ENCODE measurements at places on chromosomes 6 and 20. TPM values are rescaled to one million over a fixed set of nuclear protein-coding genes. Genes with fewer than 3 reads are reported as not detected.

DNA sequence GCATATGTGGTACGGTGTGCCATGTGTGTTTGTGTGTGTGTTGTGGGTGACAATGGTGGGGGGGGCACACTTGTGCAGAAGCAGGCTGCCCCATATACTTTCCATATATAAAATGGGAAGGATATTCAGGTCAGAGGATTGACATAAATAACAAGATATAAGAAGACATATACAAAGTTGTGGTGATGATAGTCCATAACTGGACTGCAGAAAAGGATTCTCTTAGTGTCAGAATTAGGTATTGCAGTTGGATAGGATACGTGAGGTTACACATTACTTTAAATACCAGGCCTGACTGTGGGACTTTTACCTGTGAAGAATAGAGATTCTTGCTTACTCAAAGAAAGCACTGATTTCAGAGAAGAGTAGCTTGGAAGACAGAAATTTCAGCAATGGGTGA is 1260.3 kb downstream of the EPHA7 start:
- DNase-seq: no peak

GRCh38 chr6:37056439-37057127 is 51.1 kb downstream of the FGD2 start:
- no peak for DNase-seq

DNA sequence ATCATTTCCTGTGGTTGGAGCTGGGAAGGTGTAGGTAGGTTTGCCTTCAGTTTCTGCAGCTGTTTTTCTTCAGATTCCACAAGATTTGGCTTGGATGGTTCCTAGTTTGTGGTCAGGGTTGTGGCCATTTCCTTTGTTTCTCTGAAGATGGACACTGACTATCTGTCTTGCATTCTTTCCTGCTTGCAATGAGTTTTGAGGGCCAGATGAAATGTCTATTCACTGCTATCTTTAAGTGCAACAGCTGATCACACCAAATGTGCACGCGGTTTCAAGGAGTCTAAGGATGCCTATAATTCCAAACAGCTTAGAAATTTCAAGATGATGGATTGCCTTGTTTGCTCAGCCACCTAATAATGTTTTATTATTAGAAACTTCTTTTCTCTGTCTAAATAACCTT is 28.4 kb downstream of the IL20RA start:
- peak; percentile 22 for DNase-seq

The LST1 gene
- polyA plus RNA-seq: 14.8 TPM

DNA sequence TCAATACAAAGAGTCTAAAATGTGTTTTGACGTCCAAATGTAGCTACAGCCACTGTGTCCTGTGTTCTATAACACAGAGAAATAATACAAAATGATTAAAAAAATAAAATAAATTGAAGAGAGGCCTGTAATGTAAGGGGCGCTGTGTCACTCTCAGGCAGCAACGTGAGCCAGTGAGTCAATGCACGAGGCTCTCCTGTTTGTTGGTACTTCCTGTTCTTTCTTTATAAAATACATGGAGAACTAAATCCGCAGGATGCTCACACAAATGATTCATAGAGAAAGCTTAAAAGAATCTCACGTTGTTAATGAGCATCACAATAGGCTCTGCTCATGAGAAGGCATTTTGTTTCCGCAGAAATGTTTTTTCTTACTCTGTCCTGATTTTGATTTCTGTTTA is 635.0 kb upstream of the AGPAT4 start:
- DNase-seq: no peak

- no peak for DNase-seq
These were observed 74.5 kb downstream of the DACT2 start for GRCh38 chr6:168244961-168245551.

DNA sequence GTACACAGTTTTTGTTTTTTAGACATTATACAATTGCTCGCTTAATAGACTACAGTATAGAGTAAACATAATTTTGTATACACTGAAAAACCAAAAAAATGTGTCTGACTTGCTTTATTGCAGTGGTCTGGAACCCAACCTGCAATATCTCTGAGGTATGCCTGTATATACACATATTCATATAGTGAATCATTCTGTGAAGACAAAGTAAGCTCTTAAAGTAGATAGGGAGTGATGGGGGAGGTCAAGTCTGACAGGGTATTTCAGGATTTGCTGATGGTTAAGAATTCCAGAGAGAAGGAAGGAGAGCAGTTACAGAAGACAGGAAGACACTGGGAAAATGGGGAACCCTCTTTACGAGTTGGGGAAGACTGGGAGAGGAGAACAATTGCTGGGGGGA is 417.9 kb downstream of the CD109 start:
- DNase-seq: no peak

The HDGFL1 gene
- not detected for polyA plus RNA-seq

GRCh38 chr6:74578339-74578738 is 627.5 kb downstream of the COL12A1 start:
- no peak for DNase-seq

The OR2B6 gene
- polyA plus RNA-seq: not detected

The OPRM1 gene
- not detected for polyA plus RNA-seq

The JAG1 gene
- polyA plus RNA-seq: 18.0 TPM

DNA sequence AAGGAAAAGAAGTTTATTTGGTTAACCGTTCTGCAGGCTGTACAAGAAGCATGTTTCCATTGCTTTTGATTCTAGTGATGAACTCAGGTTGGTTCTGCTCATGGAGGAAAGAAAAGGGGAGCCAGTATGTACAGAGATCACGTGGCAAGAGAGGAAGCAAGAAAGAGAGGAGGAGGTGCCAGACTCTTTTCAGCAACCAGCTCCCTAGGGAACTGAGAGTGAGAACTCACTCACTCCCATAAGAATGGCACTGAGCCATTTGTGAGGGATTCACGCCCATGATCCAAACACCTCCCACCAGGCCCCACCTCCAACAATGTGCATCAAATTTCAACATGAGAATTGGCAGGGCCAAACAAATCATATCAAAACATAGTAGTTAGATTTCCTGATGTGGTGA is 649.1 kb downstream of the EPM2A start:
- no peak for DNase-seq

- DNase-seq: no peak
These were observed 578.3 kb downstream of the HACE1 start for GRCh38 chr6:104281370-104281769.

The FUT9 gene
- polyA plus RNA-seq: 0.06 TPM

DNA sequence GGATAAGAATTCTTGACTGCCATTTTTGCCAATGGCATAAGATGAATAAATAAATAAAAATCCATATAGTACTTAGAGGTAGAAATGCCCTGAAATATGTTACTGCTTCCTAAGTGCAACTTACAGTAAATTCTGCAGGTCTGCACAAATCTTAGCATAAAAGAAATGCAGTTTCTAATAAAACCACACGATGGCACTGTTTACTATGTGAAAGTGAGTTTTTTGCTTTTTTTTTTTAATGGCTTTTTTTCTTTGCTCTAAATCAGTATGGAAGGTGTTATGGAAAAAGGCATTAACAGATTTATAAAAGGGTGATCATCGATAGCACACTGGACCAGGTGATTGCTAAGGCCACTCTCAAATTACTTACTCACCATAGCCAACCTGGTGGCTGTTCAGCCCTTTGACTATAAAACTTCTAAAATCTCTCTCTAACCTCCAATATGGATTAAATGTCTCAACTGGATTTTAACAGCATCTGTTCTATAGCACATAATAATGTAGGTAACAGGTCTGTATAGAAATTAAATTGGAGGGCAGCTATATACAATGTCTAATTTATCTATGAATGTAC is 45.8 kb downstream of the AHI1 start:
- DNase-seq: no peak

GRCh38 chr20:2300420-2300819 is 4.6 kb downstream of the TGM3 start:
- no peak for DNase-seq

DNA sequence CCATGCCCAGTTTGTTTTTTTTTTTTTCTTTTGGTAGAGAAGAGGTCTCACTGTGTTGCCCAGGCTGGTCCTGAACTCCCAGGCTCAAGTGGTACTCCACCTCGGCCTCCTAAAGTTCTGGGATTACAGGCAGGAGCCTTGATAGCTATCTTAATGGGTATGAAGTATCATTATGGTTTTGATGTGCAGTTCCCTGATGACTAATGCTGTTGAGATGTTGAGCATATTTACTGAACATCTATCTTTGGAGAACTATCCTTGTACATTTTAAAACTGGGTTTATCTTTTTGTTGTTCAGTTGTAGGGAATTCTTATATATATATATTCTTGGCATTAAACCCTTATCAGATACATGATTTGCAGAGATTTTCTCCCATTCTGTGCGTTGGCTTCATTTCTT is 21.4 kb upstream of the MYL9 start:
- DNase-seq: no peak

DNA sequence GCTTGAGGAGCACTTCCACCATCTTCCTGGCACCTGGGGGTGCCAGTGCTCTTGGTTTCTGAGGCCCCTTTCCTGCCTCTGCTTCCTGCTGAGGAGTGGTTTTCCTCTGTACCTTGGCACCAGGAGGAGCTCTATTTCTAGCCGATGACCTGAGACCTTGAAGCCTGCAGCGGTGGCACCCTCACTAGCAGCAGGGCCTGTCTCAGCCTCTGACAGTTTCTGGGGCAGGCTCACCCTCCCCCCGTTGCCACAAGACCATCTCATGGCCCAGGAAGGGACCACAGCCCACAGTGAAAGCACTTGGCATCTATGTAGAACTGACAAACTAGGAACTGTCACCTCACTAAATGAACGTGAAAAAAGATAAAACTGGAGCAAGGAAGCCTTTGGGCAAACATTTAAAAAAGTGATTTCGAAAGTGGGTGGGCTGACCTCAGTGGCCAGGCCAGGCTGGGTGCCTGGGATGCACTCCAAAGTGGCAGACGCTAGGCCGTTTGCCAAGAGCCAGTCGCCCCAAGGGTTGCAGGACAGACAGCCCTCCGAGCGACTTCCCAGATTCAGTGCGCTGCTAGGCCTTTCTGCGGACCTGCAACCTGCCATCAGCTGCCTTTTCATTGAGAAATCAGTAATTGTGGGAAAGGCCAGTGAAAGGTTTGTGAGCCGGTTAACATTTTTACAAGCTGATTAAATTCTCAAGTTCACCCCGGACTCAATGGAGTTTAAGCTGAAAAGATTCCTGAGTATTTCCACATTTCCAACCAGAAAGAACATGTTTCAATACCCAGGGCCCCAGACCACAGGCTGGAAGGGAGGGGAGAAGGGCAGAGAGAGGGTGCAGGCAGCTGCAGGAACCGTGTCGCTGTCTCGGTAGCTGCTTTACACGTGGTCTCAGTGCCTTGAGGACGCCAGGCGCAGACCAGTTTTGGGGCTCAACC is 303.7 kb downstream of the ESR1 start:
- peak; percentile 29 for DNase-seq

DNA sequence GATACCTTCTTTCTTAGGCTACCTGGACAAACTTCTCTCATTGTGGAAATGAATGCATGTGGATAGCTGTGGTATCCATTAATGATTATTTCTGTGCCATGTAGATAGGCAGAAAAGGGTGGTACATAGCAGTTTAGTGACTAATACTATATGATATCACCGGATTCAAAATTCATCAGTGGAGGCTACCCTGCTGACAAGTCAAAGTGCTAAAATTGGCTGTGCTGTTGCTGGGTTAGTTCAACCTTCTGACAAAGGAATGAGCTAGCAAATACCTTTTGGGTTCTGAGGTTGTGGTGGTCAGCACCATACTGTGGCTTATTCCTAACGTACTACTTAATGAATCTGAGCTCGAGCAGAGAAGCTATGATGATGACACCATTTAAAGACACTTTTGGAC is 109.1 kb downstream of the TFAP2B start:
- DNase-seq: no peak

The COL11A2 gene
- 2.3 TPM for polyA plus RNA-seq

DNA sequence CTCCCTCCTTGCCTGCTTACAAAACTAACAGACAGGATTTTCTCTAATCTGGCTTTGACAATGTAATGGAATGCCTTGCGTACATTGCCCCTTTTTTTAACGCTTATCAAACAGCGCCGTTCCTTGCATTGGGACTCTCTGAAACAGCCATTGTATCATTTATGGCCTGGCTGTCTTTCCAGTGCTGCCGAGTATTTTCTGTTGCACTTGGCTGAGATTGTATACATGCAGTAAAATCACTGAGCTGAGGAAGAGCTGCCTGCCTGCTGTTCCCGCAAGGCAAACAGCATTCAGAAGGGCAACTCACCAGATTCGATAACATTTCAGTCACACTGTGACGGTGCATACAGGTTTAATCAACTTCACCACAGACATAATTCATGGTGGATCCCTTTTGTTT is 106.0 kb downstream of the SH3BGRL2 start:
- DNase-seq: peak; percentile 60

The C20orf144 gene
- not detected for polyA plus RNA-seq

DNA sequence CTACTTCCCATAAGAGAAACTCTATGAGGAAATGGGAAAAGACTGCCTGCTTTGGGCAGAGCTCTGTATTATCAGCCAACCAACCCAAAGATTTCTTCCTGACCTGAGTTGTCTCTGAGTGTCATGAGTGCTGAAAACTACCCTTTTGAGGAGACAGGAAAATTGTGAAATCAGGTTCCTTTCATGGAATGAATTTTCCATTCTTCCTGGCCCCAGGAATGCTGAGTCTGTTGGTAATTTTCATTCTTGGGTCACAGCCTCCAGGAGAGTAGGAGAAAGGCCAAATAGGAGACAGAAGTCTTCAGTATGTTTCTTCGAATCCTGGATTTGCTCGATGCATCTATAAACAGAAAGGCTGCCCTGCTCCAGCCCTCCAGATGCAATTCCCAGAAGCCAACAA is 53.6 kb downstream of the SCML4 start:
- no peak for DNase-seq

GRCh38 chr20:19749618-19750071 is 8.4 kb upstream of the RIN2 start:
- DNase-seq: no peak

DNA sequence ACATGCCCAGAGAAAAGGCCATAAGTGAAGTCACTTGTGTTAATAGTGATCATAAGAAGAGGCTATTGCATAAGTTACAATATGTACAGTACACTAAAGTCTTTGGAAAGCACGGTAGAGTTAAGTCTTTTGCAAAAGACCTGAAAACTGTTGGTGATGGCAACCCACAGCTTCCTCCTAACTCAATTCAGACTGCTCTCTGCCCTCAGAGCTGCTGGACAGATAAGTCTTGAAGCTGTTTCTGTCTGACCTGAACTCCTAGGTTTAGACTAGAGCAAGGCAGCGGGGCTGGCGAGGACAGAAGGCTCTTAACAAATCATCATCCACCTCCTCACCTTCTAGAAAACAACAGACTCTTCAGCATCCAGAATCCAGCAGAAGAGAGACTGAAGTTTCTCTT is 125.4 kb downstream of the CD24 start:
- DNase-seq: no peak
